ENCODE measurements at places on chromosomes 5 and 9.
A peak's percentile ranks its signal among the peaks of the same experiment; 100 is the strongest.

DNA sequence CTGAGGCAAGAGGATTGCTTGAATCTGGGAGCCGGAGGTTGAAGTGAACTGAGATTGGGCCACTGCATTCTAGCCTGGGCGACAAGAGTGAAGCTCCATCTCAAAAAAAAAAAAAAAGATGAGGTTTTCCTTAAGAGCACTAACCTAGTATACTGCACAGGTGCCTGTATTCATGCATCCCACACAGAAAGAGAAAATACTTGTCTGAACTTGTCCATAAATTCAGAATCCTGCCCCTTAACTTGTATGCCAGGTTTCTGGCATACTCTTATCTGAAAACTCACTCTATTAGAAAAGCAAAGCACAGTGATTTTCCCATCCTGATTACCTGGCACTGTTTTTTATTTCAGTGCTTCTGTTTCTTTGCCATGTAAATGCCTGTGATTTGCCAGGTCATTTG, 125.3 kb upstream of the CDKN2B start:
- DNase-seq: no peak

DNA sequence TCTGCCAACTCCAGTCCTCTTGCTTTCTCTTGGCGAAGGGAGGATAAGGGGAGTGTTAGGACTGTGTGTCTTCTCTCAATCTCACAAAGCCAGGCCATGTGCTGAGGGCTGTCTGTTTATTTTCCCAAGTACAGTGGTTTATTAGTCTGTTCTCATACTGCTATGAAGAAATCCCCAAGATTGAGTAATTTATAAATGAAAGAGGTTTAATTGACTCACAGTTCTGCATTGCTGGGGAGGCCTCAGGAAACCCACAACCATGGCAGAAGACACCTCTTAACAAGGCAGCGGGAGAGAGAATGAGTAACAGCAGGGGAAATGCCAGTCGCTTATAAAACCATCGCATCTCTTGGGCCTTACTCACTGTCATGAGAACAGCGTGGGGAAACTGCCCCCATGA, 36.2 kb upstream of the CKS2 start:
- peak; percentile 92 for DNase-seq

DNA sequence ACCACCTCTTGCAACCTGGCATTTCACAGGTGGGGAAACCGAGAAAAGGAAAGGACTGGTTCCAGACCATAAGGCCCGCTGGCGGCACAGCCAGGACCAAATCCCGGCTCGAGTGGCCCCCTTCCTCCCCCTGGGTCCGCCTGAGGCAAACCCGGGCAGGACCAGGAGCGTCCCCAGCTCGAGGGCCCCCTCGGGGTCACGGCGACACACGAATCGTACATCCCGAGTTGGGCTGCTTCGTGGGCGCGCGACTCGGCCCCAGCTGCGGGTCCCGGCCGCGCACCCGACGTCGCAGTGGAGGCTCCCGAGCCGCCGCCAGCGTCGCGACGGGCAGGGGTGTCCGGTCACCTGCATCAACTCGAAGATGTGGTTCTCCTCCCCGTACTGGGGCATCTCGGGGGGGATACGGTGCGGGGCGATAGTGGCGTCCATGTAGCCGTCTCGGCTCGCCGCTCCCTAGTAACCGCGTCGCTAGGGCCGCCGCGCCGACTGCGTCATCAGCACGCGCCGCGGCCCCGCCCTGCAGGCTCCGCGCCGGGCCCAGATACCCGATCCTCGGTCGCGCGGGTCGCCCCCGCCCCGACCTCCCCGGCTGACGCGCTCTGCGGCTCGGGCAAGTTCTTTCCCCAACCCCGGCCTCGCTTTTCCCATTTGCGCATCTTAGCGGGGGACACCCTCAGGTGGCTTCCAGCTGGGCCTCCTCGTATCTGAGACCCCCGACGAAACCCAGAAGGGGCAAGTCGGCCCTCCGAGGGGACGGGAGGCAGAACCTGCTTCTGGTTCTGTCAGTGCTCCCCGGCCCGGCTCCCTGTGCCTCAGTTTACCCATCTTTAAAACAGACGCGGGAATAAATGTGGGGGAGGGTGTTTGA, at the start of gene AK8:
Gene AK8 (minus strand): TSS at position 461 of the 871 bp plus-strand sequence. CDS start 29 bp downstream, at position 432.
- peak; percentile 27 for DNase-seq

- DNase-seq: no peak
Observed at GRCh38 chr9:135282808-135283207, 195.3 kb downstream of the OLFM1 start.

- DNase-seq: no peak
Observed at GRCh38 chr5:81147011-81147885, 85.9 kb upstream of the CKMT2 start.

DNA sequence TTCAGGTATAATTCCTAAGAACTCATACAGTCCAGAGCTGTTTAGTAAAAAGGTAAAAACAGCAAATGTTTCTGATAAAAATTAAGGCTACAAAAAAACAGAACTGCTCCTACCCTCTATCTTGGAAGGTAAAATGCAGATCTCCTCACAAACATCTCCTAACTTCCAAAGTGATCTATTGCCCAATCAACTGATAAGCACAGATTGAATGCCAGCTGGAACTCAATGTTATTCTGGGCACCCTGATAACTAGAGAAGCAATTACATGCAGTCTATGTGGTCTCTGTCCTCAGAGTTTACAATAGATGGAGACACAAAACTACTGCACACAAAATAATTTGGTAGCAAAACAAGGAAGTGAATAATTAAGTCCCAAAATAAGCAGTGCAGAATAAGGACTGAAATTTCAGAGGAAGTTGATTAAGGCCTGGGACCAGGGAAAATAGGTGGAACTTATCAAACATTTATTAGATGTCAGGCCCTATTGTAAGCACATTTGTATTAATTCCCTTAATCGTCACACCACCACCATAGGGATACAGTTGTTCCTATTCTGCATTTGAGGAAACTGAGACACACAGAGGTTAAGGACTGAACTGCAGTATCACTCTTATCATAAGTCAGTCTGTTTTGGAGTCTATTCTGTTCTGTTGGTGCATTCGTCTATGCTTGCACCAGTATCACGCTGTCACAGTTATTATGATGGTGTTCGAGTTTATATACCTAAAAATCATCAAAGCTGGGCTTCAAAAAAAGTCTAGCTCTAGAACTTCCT, 102.2 kb upstream of the TARS1 start:
- no peak for DNase-seq

- no peak for DNase-seq
Observed at GRCh38 chr9:137640862-137641261, 22.1 kb downstream of the EHMT1 start.

DNA sequence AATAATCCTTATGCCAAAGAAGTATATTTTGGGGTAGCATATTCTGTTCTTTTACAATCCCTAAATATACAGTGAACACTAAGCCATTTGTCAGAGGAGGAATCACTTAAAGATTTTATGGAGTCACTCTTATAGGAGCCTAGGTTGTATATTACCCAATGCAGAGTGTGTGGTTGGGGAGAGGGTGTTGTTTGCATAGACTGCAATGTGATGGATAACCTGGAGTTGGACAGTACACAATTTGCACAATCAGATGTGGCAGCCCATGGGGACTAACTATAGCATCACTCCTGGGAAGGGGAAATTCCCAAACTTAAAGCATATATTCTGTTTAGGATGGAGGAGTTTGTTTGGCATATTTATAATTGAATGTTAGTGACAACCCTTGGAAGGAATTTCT, 9.6 kb upstream of the NDFIP1 start:
- no peak for DNase-seq

DNA sequence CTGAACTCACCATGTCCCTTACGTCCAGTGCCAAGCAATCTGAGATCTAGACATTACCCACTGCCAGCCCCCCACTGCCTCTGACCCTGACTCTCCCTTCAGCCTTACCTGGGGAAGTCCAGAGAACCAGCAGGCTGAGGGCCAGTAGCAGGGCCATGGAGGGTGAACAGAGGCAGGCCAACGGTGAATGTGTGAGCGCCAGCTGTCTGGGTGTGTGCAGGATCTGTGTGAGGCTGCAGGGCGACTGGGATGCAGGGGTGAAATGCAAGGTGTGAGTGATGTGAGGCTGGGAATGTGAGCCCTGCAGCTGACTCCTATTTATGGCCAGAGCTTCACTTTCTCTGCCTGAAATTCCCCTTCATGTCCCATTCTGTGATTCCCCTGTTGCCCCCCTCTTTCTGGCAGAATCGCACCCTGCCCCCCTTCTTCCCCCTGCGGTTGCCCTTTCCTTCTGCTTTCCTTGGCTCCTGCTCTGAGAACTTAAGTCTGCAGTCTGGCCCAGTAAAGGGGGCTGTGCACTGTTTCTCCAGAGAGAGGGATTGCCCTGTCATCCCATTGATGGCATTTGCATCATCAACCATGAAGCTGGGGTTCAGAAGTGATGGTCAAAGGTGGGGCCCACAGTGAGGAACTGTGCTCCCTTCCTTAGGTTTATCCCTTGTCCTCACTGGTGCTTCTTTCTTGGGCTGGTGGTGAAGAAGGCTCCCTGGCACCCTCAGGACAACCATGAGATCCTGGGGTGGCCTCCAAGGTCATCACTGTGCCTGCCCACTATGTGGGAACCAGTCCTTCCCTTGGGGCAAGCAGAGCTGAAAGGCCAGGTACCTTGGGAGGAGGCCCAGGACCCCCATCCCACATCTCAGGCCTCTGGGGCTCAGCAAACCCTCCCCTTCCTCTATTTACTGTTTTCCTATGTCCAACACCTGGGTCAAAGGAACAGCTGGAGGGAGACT, at the start of gene CCL19:
Gene CCL19 (minus strand): TSS at position 294 of the 953 bp plus-strand sequence. CDS start 137 bp downstream, at position 157.
- DNase-seq: no peak

GRCh38 chr9:786405-786804, 55.1 kb upstream of the DMRT1 start:
- no peak for DNase-seq

DNA sequence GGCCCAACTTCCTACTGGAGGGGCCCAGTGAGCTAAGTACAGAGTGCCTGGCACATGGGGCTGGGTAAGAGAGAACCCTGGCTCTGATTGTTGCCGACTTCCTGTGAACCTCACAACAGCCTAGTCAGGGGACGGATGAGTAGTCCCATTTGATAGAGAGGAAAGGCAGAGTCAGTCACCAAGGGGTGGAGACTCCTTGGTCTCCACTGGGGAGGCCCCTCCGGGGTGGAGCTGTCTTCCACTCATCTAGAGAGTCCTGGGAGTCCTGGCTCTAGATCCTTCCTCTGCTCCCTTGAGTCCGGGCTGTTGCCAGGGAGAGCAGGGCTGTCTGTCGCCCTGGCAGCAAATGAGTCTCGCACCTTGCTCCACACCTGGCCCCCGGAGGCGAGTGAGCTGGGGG, 8.0 kb downstream of the GRK6 start:
- DNase-seq: no peak

- no peak for DNase-seq
Observed at GRCh38 chr9:134402182-134402581, 75.9 kb downstream of the RXRA start.

DNA sequence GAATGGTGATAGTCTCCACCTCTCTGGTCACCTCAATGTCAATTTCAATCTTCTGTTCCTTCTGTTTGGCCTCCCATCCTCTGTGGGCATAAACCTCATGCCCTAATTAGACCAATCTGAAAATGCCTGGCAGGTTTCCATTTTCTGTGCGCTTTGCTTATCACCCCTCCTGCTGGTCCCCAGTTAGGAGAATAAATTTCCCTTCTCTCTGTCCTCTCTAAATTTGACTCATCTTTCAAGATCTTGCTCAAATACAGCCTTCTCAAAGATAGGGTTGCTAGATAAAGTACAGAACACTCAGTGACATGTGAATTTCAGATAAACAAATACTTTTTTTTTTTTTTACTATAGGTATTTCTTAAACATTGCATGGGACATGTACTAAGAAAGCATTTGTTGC, 69.4 kb upstream of the CD180 start:
- DNase-seq: no peak

DNA sequence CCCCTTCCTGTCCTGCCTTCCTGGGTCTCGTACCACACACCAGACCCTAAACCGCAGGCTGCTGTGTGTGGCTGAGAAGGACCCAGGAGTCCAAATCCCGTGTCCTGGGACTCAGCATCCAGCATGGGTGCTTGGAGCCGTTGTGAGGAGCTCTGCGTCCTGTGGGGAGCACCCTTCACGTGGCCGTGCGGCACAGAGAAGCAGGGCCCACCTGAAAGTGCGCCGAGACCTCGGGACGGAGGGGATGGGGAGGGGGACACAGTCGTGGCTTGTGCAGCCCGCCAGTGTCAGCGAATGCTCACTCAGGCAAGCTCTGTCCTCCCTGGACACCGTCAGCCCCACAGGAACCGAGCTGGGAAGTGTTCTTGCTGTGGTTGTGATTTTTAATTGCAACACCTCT, 244.6 kb downstream of the CACNA1B start:
- DNase-seq: no peak

DNA sequence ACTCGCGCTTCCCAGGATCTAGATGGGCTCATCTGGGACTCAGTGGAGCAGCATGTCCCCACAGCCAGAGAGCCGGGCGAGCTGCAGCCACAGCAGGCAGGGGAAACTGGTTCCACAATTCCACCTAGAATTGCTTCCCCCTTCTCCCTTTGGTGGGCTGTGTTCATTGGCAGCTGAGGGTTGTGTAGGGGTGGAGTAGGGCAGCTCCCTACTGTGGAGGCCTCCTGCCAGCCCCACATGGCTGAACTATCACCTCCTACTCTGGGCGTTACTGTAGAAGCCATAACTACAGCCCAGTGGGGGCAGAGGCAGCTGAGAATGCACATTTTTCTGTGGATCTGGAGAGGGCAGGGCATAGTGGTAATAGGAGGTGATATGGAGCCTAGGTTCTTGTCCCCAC, 44.8 kb downstream of the PPARGC1B start:
- DNase-seq: no peak
